ENCODE measurements at places on chromosomes 7 and 10.

GRCh38 chr10:76428551-76429367 is 997.3 kb downstream of the LRMDA start:
- DNase-seq, result no peak

- DNase-seq, result no peak
These were observed 141.5 kb upstream of the NPVF start for GRCh38 chr7:25369786-25370185.

DNA sequence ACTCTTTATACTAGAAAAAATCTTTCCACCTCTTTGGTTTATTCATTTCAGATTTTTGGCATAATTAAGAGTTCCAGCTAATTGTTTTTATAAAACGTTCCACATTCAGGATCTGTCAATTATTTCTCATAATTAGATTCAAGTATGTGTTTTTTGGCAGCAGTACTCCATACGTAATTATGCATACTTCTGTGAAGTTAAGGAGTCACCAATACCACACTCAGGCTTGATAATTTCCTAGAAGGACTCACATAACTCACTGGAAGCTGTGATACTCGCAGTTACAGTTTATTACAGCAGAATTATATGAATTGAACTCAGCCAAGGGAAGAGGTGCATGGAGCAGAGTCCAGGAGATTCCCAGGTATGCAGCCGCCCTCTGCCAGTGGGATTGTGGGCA is 290.5 kb upstream of the AKR1E2 start:
- DNase-seq, result no peak

GRCh38 chr7:116949941-116950801 is 3.1 kb upstream of the ST7 start:
- peak; percentile 72 for DNase-seq

GRCh38 chr7:460374-461116 is 59.1 kb downstream of the PDGFA start:
- DNase-seq, result no peak

GRCh38 chr10:80464557-80465450 is 10.7 kb downstream of the TSPAN14 start:
- DNase-seq, result peak; percentile 46

DNA sequence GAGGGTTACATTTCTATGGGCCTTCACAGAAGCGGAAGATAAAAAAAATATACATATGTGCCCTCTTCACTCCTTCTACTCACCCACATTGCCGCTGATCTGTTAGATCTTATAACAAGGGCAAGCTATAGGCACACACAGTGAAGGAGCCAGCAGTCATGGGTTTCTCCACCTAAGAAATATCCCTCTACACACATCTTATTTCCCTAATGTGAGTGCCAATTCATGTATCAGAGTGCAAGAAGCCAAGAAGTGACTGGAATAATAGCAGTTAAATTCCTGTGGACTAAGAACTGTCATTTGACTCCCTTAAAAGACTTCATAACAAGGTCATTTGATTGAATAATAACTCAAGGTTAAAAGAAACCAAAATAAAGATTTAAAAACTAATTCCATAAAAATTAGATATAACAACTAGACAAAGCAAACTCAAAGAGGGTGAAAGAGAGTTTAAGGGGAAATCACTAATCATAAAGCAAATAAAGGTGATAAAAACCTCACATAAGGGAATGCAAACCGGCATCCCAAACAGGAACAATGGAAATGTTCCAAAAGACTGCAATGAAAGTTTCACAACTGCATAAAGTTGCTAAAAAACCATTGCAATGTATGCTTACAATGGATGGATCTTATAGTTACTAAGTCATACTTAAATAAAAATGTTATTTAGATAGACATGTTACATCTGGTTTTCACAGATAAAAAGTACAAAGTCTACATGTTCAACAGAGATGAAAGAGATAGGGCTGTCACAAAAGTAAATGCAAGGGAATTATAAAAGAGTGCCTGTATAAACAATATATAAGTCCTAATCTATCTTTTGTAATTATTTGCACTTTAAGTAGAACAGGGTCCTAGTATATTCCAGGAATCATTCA is 42.8 kb downstream of the ARHGAP21 start:
- DNase-seq, result peak; percentile 74

DNA sequence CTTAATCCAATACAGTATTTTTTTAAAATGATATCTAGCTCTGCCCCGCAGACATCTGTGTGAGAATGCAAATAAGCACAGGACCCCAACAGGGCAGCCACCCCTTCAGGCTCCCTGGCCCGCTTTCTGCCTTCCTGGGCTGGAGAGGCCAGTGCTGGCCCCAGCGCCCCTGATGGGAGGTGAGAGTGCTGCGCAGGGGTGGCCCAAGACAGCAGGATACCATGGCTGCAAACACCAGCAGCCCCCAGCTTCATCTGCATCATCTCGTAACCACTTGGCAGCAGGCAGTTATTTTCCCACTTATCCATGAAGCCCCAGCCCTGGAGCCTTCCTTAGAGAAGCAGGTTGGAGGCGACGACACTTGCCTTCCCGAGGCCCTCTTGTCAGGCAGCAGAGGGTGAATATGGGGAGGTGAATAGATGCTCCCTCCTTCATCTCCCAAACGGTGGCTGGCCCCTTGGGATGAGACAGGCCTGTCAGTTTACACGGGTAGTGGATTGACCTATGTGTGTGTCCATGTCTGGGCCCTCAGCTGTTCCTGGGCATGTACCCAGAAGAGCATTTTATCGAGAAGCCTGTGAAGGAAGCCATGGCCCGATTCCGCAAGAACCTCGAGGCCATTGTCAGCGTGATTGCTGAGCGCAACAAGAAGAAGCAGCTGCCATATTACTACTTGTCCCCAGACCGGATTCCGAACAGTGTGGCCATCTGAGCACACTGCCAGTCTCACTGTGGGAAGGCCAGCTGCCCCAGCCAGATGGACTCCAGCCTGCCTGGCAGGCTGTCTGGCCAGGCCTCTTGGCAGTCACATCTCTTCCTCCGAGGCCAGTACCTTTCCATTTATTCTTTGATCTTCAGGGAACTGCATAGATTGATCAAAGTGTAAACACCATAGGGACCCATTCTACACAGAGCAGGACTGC is 71.2 kb downstream of the ALOX5 start:
- DNase-seq, result no peak

GRCh38 chr10:35390161-35390840 is 54.0 kb downstream of the CCNY start:
- DNase-seq, result no peak

GRCh38 chr10:98910048-98910447 is 325.6 kb downstream of the HPSE2 start:
- peak; percentile 100 for DNase-seq

DNA sequence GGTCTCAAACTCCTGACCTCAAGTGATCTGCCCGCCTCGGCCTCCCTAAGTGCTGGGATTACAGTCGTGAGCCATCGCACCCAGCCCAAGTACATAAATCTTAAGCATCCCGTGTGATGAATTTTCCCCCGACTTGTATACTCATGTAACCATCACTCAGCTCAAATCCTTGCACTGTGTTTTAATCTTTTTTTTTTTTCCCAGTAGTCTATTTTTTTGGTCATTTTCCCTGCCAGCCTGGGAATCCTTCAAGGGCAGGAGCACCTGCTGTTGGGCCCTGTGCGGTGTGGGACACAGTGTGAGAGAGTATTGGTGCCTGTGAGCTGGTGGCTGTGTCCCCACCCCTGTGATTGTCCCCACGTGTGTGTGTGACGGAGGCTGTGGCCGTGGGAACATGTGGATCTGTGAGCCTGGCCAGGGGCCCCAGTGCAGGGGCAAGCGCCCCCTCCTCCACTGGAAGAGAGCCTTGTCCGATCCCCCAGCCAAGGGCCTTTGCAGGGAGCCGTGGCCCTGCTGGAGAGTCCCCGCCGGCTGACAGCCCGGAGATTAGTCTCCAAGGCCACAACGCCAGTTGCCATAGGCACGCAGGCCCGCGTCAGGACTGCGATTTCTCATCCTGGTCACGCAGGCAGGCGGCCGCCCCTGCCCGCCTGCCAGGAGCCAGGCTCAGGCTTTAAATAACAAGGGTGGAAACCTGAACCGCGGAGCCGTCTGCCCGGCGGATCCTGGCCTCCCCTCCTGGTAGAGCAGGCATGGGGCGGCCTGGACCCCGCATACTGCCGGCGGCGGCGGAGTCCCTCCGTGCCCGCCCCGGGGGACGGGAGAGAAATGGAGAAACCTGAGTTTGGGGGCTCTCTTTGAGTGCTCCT is 26.5 kb downstream of the GTF2IRD1 start:
- DNase-seq, result no peak

- no peak for DNase-seq
These were observed 270.6 kb downstream of the CELF2 start for GRCh38 chr10:11288302-11288701.

DNA sequence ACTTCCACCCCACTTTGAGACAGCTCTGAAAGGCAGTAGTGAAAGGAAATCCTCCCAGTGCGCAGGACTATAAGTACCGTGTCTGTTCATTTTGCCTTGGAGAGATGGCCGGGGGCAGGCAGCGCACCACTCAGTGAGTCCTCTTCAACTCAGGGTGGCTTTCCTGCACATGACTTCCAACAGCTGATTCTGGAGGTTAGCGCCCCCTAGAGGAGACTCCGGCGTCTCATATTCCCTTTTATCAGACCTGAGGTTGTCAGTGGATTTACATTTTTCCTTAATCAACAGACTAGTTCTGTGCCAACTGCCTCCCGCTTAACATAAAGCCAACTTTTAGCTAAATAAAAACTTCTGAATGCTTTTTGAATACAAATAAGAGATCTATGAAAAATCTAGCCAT is 101.0 kb downstream of the HERPUD2 start:
- peak; percentile 32 for DNase-seq

GRCh38 chr10:12946372-12946771 is 55.1 kb downstream of the CCDC3 start:
- no peak for DNase-seq

DNA sequence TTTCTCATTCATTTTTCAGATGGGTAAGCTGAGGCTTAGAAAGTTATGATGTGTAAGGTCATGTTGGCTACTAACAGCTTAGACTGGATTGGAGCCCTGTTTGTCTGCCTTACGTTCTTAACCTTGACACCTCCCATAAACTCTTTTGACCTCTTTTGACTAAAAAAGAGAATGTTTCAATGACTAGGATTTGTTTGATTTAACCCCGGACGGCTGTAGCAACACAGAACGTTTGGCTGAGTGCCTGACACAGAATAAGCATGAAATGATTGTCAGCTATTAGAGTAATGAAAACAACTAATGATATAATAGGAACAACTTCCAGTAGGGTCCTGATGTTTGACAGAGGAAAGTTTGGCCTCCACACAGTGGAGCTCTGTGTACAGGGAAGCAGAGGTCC is 83.3 kb upstream of the PDZD8 start:
- DNase-seq, result no peak

- DNase-seq, result no peak
These were observed 111.6 kb upstream of the PTPRZ1 start for GRCh38 chr7:121761399-121761798.

GRCh38 chr10:18308600-18308999 is 168.4 kb downstream of the CACNB2 start:
- DNase-seq, result no peak

DNA sequence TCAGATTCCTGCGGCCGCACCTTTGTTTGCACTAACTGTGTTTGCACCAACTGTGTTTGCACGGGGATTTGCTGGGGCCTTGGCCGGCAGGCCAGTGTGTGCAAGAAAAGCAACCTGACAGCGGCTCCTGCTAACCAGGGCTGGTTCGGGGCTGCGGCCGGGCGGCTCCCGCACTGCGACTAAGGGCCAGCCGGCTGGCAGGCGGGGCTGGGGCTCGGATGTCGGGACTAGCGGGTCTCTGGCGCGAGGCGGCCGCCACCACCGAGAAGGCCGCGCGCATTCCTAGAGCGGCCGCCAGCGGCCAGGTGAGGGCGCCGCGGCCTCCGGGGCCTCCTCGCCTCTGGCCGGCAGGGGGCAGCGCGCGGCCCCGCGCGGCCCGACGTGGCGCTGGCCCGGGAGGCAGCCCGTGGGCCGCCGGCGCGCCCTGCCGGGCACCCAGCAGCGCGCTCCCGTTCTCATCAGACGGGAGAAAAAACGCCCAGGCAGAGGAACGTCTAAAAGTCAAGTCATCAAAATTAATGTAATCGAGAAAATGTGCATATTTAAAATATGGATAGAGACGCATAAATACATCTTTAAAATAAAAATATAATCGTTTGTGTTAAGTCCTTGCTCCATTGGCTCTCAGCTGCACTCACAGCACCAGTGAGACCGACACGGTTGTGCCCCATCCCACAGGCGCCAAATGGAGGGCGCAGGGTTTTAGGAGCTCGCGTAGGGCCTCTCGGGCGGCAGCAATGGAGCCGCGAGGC is 38.5 kb downstream of the ZNF777 start:
- DNase-seq, result peak; percentile 84

DNA sequence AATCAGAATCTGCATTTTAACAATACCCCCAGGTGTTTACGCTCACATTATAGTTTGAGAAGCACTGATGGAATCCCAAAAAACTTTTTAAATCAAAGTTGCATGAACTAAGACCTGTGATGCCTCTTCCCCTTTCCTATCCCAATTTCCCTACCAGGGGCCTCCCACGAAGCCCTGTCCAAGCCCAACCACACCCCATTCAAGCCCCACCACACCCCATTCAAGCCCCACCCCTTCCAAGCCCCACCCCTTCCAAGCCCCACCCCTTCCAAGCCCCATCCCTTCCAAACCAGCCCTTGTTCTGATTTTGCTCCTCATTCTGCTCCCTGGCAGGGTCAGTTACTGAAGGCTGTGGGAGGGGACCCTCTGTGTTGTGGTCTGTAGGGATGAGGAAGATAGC is 9.8 kb upstream of the AQP1 start:
- no peak for DNase-seq

- DNase-seq, result no peak
These were observed 134.5 kb downstream of the C10orf105 start for GRCh38 chr10:71584902-71585563.

- DNase-seq, result no peak
These were observed 53.8 kb downstream of the INPP5A start for GRCh38 chr10:132591166-132591971.

- peak; percentile 34 for DNase-seq
These were observed 5.3 kb upstream of the MAGI2 start for GRCh38 chr7:79458796-79459195.

- DNase-seq, result no peak
These were observed 41.2 kb upstream of the PTPRZ1 start for GRCh38 chr7:121831801-121832200.

DNA sequence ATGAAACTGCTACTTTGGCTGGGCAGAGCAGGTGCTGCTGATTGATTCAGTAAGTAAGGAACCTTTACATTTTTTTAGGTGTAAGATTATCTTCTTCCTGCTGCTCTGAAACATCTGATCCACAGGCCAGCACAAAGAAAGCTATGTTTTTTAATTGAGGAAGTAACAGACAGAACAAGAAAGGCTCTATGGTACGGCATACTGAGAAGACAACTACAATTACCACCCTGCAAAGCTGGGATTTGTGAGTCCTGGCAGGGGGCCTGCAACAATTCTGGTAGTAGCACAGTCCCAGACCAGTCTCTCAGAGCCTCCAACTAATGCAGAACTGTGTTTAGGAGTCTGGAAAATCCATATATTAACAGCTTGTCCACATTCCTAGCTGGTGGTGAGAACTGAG is 103.0 kb upstream of the LRRTM3 start:
- DNase-seq, result peak; percentile 17
